ENCODE measurements at places on chromosomes 1 and 21. TPM values are rescaled to one million over a fixed set of nuclear protein-coding genes. Genes with fewer than 3 reads are reported as not detected.
A peak's percentile ranks its signal among the peaks of the same experiment; 100 is the strongest.

TBX15 gene
- under 0.01 TPM for total RNA-seq

PRR9 gene
- not detected for total RNA-seq

DNA sequence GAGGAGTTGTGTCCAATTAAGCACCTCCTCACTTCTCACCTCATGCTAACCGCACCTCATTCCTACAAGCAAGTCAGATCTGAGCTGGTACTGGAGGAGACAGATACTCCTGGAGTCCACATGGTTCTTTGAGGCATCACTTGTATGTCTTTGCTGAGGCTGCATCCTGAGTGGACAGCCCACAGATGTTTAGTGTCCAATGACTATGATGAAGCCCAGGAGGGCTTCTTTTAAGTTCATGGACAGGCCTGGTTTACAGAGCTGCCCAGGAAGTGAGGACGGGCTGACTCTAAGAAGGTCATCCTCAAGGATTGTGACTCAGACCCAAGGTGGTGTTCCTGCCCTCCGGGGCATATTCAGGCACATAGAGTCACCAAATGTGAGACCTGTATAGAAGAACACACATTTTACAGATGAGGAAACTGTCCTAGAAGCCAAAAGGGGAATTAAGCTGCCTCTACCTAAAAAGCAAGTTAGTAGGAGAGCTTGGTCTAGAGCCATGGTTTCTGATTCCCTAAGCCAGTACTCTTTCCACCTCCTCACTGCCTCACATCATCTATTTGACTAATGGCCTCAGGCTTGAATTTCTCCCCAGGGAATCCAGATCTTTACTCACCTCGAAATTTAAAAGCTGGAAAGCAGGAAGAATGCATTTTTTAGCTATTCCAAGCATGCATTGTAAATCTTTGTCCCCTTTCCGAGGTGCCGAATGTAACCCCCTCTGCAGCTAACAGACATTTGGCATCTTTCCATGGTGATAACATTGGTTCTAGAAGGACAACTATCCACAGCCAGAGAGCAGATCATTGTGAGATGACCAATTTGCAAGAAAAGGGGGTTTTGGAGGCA, 228.1 kb downstream of the OMA1 start:
- no peak for DNase-seq

GRCh38 chr1:3510956-3511250, 56.4 kb downstream of the ARHGEF16 start:
- no peak for DNase-seq

- no peak for DNase-seq
These were observed 39.4 kb downstream of the VAV3 start for GRCh38 chr1:107925565-107925964.

DNA sequence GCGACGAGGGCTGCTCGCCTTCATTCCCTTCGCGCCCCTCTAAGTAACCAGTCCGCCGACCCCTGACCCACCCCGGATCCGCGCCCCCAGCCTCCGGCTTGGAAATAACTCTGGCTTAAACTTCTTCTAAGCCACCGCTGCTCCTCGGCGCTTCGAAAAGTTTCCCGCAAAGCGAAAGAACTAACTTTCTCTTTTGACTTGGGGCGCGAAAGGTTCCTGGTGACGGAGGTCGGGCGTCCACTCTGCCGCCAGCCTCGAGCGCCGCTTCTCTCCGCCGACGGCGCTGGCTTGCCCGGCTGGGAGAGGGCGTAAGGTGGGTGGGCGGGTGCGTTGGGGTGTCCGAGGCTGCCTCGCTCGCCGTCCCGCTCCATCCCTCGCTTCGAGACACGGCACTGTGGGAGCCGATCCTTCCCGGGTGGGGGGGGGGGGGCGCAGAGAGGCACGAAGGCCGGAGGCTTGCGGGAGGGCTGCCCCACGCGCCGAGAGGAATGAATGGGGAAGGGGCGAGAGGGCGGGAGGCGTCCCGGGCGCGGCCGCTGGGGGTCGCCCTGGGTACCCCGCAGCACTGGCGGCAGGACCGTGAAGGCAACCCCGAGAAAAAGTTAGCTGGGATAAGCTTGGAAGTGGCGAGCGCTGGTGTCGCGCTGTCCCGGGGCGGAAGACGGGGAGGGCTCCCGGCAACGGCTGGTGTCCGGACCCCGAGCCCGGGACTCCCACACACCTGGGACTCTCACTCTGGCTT, 569 bp downstream of the ATF3 start:
- peak; percentile 63 for DNase-seq
